Activated gamma-delta T cell treated with anti-CD3 and anti-CD28 coated beads, Interleukin-2, amount 50 U/mL, for 16 hours (primary cell): ENCODE measurements at places on chromosomes 7 and 10.

DNA sequence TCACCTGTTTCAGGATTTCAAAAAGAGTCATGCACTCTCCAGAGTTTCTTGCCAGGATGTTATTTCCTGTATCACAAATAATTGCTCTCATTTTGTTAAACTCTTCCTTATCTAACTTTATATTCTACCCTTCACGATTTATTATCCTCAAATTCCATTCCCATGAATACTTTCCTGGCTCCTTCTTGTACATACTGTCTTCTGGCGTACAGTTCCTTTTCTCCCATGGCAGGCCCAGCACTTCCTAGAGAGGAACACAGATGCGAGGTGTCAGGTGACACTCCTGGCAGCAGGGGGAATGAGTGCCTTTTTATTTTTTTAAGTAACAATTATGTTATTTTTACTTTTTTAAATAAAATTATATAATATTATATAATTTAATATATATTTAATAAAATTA is 411.9 kb downstream of the TFEC start:
- no peak for DNase-seq

- DNase-seq: no peak
Observed at GRCh38 chr10:91552274-91553095, 80.4 kb downstream of the PPP1R3C start.

- no peak for DNase-seq
Observed at GRCh38 chr7:156820445-156821063, 72.4 kb downstream of the LMBR1 start.

- DNase-seq: no peak
Observed at GRCh38 chr10:95278061-95278988, 12.5 kb downstream of the PDLIM1 start.

DNA sequence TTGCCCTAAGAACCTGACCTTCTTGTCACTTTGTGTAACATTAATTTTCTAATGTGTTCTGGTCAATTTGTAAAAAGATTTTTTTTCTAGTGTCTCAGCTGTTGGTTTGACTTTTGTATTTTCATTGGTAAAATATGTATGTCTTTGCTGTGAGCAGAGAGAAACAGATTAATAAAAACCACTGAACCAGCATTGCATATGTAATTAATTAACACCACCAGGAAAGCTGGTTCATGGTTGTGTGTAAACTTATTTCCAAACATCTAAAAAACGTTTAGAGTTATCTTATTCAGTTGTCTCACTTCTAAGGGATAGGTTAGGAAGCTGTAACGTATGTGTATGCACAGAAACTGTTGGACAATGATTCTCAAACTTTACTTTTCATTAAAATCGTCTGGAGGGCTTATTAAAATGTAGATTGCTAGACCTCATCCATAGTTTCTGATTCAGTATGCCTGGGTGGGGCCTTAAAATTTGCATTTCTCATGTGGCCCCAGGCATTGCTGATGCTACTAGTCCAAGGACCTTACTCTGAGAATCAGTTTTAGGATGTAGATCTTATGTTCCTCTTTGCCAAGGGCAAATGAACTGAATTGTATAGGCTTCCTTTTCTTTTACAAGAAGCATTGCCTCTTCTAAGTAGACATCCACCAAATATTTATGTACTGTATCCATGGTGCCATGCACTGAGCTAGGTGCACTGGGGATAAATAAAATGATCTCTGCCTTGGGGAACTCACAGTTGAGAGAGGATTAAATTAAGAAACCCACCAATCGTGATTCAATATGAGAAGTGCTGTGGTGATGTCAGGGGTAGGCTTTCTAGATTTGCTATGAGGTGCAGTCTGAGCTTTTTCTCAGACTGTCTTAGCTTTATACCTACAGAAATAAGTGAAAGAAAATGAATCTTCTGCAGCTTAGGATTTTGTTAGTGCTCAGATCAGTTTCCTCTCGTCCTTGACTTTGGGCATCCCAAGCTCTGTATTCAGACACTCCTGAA is 98.7 kb downstream of the AUTS2 start:
- DNase-seq: no peak

GRCh38 chr7:22174574-22174953 is 182.4 kb downstream of the RAPGEF5 start:
- no peak for DNase-seq

DNA sequence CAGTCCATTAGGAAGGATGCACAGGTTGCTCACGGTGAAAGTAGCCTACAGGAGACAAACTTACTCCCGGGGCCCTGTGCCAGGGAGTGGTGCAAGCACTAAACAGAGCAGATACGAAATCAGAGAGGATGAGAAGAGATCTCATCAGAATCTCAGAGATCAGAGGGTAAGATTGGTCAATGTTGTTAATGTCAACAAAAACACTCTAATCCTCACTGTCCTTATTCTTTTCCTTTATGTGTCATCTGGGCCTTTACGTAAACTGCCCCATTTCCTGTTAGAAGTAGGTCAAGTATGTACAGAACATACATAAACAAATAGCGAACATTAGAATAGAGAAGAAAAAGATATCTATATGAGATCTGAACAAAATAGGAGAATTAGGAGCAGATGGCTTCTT is 163.1 kb downstream of the PPP1R17 start:
- DNase-seq: no peak

DNA sequence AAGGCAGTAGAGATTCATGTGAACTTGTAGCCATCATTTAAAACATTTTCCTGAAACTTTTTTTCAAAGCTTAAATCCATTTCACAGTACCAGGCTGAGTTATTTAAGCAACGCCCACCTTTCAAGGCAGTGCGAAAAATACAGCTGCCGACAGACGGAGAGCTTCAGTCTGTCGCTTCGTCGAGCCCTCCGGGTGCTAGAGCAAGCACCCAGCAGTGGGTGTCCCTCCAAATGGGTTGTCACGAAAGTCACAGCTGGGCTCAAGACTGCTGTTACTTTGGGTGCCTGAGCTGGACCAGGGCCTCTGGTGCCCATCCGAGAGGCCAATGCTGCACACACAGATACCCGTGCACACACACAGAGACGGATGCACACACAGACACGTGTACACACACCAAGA is 135.6 kb downstream of the TCERG1L start:
- DNase-seq: no peak

- DNase-seq: no peak
Observed at GRCh38 chr7:98137826-98138151, 31.1 kb downstream of the LMTK2 start.

- DNase-seq: no peak
Observed at GRCh38 chr7:154241988-154242387, 189.8 kb downstream of the DPP6 start.

GRCh38 chr7:2736411-2736914 is 48.5 kb downstream of the AMZ1 start:
- DNase-seq: no peak

DNA sequence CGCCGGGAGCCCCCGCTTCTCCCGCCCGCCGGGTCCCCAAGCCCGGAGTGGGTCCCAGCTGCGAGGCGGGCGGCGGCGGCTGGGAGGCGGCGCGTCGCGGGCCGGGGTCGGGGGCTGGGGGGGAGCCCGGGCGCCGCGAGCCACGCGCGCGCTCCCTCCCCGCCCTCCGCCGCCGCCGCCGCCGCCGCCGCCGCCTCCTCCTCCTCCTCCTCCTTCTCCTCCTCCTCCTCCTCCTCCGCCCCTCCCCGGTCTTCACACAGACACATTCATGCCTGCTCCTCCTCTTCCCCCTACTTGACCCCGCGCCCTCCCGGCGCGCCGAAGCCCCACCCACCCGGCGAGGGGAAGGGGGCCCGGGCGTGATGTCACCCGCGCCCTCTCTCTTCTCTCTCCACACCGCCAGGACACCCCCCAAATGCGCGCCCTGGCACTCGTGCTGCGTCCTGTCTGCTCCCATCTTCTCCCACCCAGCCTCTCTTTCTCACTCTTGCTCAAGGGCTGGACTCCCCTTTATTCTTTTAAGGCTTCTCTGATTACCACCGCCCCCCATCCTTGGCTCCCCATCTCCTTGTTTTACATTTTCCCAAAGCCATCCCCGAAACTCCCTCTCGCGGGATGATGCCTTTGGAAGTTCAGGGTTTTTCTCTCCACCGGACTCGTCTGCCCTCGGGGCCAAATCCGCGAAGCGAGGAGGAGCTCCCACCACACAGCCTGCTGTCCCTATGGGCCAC is 967 bp upstream of the GLI3 start:
- DNase-seq: no peak

GRCh38 chr7:30884881-30885280 is 26.8 kb upstream of the AQP1 start:
- DNase-seq: no peak
